ENCODE measurements at places on chromosomes 6 and 20. TPM values are rescaled to one million over a fixed set of nuclear protein-coding genes. Genes with fewer than 3 reads are reported as not detected.

GRCh38 chr20:24669701-24670100 lies 200.3 kb downstream of the SYNDIG1 start:
- no peaks in the 10 kb centered on the region for H3K4me1 ChIP-seq
- H3K27ac ChIP-seq: no peak overlapping the region
- H3K27me3 ChIP-seq: no peaks in the 10 kb centered on the region

DNA sequence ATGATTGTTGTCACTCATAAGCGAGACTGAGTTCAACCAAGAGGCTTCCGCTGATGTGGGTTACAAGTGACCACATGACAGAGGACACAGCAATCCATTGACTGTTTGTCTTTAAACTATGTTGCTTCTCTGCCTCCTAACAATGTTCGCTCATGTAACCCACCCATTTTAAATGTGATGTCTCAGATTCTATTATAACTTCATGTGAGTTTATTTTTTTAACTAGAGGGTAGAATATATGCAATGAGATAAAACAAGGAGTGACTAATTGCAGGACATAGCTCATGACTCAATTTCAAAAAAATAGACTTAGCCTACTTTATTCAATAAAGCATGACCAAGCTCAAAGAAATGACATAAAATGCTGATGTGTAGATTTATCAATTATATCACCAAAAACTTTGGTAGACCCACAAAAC lies 119.2 kb upstream of the SASH1 start:
- no peaks in the 10 kb centered on the region for H3K36me3 ChIP-seq
- no peak overlapping the region for H3K4me3 ChIP-seq
- H3K4me1 ChIP-seq: no peaks in the 10 kb centered on the region
- no peak for DNase-seq

- no peak overlapping the region for H3K4me3 ChIP-seq
- H3K36me3 ChIP-seq: no peaks in the 10 kb centered on the region
- peaks cover 17% of the 10 kb centered on the region for H3K4me1 ChIP-seq
- H3K27ac ChIP-seq: no peak overlapping the region
- DNase-seq: no peak
These were observed 84.1 kb upstream of the SIRPA start for GRCh38 chr20:1810926-1811620.

DNA sequence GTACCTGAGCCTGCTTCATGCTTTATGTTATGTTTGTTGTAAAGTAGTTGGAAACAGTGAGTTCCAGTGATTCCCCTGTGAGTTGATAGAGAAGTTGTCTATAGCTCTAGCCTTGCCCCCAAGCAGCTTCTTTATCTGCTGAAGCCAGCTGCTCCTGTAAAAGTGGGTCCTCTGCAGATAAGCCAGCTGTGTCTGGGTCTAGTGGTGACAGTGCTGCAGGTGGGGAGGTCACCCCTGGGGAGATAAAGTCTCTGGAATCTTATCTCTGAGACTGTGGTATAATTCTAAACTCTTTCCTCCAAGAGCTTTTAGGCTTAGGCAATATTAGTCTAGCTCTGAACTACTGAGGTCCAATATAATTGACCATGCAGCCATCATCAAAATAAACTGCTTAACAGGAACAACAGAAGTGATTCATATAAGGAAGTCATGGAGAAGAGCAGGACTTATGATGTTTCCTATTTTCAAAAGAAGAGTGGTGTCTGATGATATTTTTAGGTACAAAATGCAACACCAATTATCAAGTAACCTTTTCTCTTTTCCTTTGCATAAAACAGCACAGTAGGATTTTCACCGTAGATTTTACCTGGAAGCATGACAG lies 44.2 kb upstream of the TMEM217 start:
- H3K27ac ChIP-seq: no peak overlapping the region
- H3K4me1 ChIP-seq: no peaks in the 10 kb centered on the region
- no peak overlapping the region for H3K4me3 ChIP-seq
- no peak for DNase-seq

DNA sequence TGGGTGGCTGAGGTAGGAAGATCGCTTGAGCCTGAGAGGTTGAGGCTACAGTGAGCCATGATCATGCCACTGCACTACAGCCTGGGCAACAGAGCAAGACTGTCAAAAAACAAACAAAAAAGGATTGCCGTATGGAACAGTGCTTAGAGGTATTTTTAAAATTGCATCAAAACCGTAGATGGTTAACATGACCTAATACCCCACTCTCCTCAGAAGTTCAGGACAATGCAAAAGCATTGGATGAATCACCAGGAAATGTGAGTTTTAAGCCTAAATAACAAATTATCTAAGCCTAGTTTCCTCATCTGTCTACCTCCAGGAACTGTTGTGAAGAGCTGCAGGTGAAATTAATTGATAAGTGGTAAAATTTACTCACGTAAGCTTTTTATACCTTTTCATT lies 123.8 kb upstream of the ID4 start:
- no peak overlapping the region for H3K4me3 ChIP-seq
- no peaks in the 10 kb centered on the region for H3K27me3 ChIP-seq
- no peak overlapping the region for H3K27ac ChIP-seq
- DNase-seq: no peak
- H3K4me1 ChIP-seq: peaks cover 29% of the 10 kb centered on the region
- no peaks in the 10 kb centered on the region for H3K36me3 ChIP-seq

DNA sequence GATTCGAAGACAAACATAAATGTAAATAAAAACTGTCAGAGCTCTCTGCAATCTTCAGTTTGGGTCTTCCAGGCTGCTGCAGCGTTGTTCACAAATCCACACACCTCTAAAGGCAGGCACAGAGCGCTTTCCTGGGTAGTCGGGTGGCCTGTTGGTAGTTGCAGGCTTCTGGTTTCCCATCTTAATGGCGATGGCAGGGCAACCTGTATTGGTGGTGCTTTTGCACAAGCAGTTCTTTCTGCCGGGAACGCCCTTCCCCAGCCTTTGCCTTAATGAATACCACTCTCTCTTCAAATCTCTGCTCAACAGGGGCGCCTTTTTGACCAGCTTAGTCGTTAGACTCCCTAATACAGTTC lies 723 bp upstream of the IFT52 start:
- peak overlapping the region; percentile 68 for H3K4me3 ChIP-seq
- H3K27ac ChIP-seq: no peak overlapping the region
- DNase-seq: peak; percentile 67
- H3K4me1 ChIP-seq: peaks cover 13% of the 10 kb centered on the region
- H3K36me3 ChIP-seq: peaks cover 5% of the 10 kb centered on the region

DNA sequence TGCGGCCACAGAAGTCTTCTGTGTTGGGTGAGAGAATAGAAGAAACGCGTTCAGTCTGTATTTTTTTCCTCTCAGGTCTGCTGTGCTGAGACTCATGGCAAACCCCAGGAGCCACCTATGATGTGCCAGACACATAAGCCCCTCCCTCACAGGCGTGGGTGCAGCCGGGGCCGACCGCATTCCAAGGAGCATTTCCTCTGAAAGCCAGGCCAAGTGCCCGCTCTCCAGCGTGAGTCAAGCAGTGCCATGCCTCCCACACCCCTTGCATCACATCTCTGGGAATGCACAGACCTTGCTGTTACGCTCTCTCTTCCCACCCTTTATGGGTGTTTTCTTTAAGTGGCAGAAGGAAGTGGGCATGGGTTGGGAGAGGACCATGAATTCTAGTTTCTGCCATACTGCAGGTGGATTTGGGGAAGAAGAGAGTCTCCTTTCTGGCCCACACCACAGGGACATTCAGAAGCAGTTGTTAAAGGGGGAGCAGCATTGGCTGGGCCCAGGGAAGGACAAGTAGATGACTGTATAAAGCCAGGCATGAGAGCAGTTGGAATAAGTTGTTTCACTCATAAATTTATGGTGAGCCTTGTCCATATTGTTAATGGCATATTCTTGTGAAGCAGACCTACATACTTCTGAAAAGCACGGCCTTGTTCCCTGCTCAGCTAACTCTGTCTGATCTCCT lies 37.1 kb upstream of the TFAP2A start:
- H3K4me3 ChIP-seq: no peak overlapping the region
- H3K27me3 ChIP-seq: no peaks in the 10 kb centered on the region
- no peak overlapping the region for H3K27ac ChIP-seq
- no peak for DNase-seq

DNA sequence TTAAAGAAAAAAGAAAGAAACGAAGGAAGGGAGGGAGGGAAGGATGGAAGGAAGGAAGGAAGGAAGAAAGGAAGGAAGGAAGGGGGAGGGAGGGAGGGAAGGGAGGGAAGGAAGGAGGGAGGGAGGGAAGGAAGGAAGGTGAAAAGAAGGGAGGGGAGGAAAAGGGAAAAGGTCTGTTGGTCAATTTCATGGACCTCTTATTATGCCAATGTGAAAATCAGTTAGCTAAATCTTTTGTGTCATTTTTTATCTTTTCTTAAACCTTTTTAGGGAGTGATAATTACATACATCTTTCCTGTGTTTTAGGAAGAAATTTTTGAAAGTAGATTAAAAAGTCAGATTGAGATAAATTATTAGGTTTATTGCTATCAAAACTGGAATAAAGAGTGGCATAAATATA lies 670.2 kb upstream of the CITED2 start:
- H3K4me3 ChIP-seq: no peak overlapping the region
- H3K4me1 ChIP-seq: peaks cover 4% of the 10 kb centered on the region
- DNase-seq: no peak
- no peaks in the 10 kb centered on the region for H3K36me3 ChIP-seq
- H3K27me3 ChIP-seq: no peaks in the 10 kb centered on the region

GRCh38 chr6:105867277-105867676 lies 218.9 kb upstream of the PRDM1 start:
- no peaks in the 10 kb centered on the region for H3K36me3 ChIP-seq
- no peak for DNase-seq
- no peak overlapping the region for H3K4me3 ChIP-seq
- H3K27me3 ChIP-seq: no peaks in the 10 kb centered on the region
- H3K27ac ChIP-seq: no peak overlapping the region

The SPDEF gene
- 0.50 TPM for total RNA-seq

The ECT2L gene
- not detected for total RNA-seq

The SLC17A9 gene
- total RNA-seq: 0.74 TPM

The FOXC1 gene
- 0.45 TPM for total RNA-seq

The PXMP4 gene
- 6.1 TPM for total RNA-seq

The DAAM2 gene
- 2.1 TPM for total RNA-seq

Data from neural progenitor cell (in vitro differentiated cells).